ENCODE measurements at places on chromosomes 7 and 10. TPM values are rescaled to one million over a fixed set of nuclear protein-coding genes. Genes with fewer than 3 reads are reported as not detected.

The OR2A42 gene
- total RNA-seq: not detected

The TET1 gene
- 0.73 TPM for total RNA-seq

The CCDC172 gene
- total RNA-seq: not detected

The NUTM2E gene
- total RNA-seq: not detected

The RBP3 gene
- total RNA-seq: not detected

The VWA2 gene
- total RNA-seq: not detected

The ZNF485 gene
- total RNA-seq: 5.7 TPM

The CCL24 gene
- total RNA-seq: not detected

The NOD1 gene
- 13.1 TPM for total RNA-seq

The CALHM3 gene
- not detected for total RNA-seq

- no peak for DNase-seq
- H3K27ac ChIP-seq: peak overlapping the region; percentile 99
- H3K4me3 ChIP-seq: peak overlapping the region; percentile 95
- peaks cover 17% of the 10 kb centered on the region for H3K36me3 ChIP-seq
- H3K27me3 ChIP-seq: no peaks in the 10 kb centered on the region
- peaks cover 42% of the 10 kb centered on the region for H3K4me1 ChIP-seq
Measured at GRCh38 chr7:87151729-87152111, 533 bp upstream of the DMTF1 start.

GRCh38 chr10:95422233-95422632 is 131.4 kb upstream of the PDLIM1 start:
- no peak for DNase-seq
- H3K27ac ChIP-seq: no peak overlapping the region
- H3K36me3 ChIP-seq: no peaks in the 10 kb centered on the region
- no peaks in the 10 kb centered on the region for H3K4me1 ChIP-seq
- H3K27me3 ChIP-seq: peaks cover 8% of the 10 kb centered on the region

DNA sequence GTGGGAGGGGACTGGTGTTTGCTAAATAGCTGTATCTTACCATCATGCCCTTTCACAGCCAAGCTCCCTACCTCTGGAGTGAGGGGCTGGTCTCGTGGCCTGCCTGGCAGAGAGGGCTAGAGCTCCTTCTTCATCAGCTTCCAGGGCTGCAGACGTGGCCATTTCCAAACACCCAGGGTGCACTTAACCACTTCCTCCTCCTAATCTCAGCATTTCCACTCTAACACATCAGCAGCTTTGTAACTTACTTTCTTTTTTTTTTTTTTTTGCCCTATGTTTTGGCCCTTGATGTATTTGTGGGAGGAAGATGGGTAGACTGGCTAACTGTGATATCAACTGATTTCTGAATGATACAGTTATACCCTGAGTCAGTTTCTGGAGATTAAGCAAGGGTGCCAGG is 27.4 kb downstream of the LRRC4 start:
- H3K4me1 ChIP-seq: peaks cover 17% of the 10 kb centered on the region
- H3K27me3 ChIP-seq: no peaks in the 10 kb centered on the region
- H3K27ac ChIP-seq: peak overlapping the region; percentile 40
- H3K36me3 ChIP-seq: peaks cover 6% of the 10 kb centered on the region
- DNase-seq: no peak

DNA sequence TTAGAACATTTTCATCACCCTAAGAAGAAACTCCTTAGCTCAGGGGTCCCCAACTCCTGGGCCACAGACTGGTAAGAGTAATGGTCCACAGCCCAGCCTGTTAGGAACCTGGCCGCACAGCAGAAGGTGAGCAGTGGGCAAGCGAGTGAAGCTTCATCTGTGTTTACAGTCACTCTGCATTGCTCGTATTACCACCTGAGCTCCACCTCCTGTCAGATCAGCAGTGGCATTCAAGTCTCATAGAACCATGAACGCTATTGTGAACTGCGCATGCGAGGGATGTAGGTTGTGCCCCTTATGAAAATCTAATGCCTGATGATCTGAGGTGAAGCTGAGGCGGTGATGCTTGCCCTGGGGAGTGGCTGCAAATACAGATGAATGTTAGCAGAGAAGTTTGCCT is 37.3 kb upstream of the DLG5 start:
- no peaks in the 10 kb centered on the region for H3K4me1 ChIP-seq
- H3K27ac ChIP-seq: no peak overlapping the region
- H3K27me3 ChIP-seq: peaks cover 2% of the 10 kb centered on the region
- H3K4me3 ChIP-seq: no peak overlapping the region
- no peaks in the 10 kb centered on the region for H3K36me3 ChIP-seq

GRCh38 chr10:74821501-74821900 is 4.9 kb upstream of the KAT6B start:
- H3K27me3 ChIP-seq: no peaks in the 10 kb centered on the region
- H3K36me3 ChIP-seq: no peaks in the 10 kb centered on the region
- H3K4me1 ChIP-seq: peaks cover 28% of the 10 kb centered on the region
- no peak overlapping the region for H3K4me3 ChIP-seq

DNA sequence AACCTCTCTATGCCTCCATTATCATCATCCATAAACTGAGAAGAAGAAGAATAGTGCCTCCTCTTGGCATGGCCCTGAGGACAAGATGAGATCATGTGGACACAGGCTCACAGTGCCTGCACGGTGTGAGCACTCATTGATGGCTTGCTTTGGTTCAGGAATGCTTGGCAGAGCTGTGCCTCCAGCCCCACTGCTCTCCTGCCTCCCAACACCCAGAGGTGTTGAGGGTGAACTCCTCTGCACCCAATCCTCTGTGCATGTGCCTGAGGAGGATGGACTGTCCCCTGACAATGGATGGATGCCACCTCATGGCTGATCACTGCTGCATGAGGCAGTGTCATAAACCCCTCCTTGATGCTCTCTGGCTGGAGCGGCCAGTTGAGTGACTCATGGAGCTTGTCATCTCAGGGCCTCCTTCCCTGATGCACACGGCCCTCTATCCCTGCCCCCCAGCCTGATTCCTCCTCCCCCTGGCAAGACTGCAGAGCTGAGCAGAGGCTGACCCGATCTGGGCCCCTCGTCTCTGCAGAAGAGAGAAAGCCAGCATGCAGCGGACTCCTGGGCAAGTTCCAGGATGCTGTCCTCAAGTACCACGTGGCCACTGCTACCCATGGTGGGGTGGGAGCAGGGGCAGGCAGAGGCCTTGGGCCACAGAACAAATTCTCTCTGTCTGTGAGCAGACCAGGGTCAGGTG is 136.3 kb downstream of the KCNMA1 start:
- no peak overlapping the region for H3K4me3 ChIP-seq
- no peaks in the 10 kb centered on the region for H3K4me1 ChIP-seq
- H3K36me3 ChIP-seq: no peaks in the 10 kb centered on the region
- no peak for DNase-seq
- peaks cover 2% of the 10 kb centered on the region for H3K27me3 ChIP-seq

- H3K4me3 ChIP-seq: no peak overlapping the region
- no peak overlapping the region for H3K27ac ChIP-seq
- peaks cover 43% of the 10 kb centered on the region for H3K36me3 ChIP-seq
- no peaks in the 10 kb centered on the region for H3K27me3 ChIP-seq
Measured at GRCh38 chr7:2921653-2922347, 77.7 kb upstream of the GNA12 start.

DNA sequence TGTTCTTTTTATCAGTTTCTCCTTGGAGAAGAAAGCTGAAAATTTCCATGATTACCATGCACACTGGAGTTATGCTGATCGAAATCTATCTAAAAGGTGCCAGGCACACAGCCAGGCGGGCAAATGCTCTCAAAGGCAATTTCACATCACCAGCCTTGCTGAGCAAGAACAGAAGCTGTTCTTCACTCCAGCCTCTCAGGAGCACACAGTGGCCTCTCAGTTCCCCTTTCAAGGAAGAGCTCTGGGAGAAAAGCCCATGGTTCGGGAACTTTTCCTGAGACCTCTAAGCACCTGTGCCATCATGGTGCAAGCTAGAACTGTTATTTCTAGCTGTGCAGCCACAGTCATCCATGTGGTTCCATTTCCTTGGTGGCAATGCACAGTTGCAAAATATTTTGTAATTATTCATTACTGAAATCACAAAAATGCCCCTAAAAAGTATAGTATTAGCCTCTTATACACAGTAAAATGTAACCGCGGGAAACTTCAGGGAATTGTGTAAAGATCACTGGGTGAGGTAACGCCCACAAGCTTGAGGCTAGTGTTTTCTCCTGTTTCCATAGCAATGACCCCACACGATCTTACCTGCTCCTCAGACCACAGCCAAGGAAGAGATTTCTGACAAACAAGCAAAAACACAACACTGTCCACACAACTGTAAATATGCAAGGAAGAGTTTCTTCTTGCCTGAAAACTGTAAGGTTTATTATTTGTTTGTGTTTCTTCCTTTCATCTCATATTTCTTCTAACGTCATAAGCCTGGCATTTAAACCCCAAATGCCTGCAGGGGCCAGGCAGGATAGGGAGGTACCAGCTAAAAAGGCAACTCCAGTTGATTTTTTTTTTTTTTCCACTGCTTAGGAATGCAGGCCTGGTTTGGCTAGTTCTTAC is 121.2 kb downstream of the FAM107B start:
- H3K36me3 ChIP-seq: no peaks in the 10 kb centered on the region
- H3K4me3 ChIP-seq: no peak overlapping the region
- no peaks in the 10 kb centered on the region for H3K27me3 ChIP-seq
- no peak for DNase-seq
- peaks cover 81% of the 10 kb centered on the region for H3K4me1 ChIP-seq
- H3K27ac ChIP-seq: peak overlapping the region; percentile 41

- DNase-seq: peak; percentile 57
- H3K36me3 ChIP-seq: peaks cover 2% of the 10 kb centered on the region
- peak overlapping the region; percentile 14 for H3K27ac ChIP-seq
- H3K27me3 ChIP-seq: peaks cover 36% of the 10 kb centered on the region
- peaks cover 27% of the 10 kb centered on the region for H3K4me1 ChIP-seq
Measured at GRCh38 chr7:25854608-25855497, 297.1 kb upstream of the NFE2L3 start.

GRCh38 chr7:47183862-47184590 is 397.9 kb downstream of the TNS3 start:
- no peaks in the 10 kb centered on the region for H3K4me1 ChIP-seq
- no peak overlapping the region for H3K27ac ChIP-seq
- H3K27me3 ChIP-seq: no peaks in the 10 kb centered on the region
- H3K36me3 ChIP-seq: no peaks in the 10 kb centered on the region
- DNase-seq: no peak

- H3K4me1 ChIP-seq: no peaks in the 10 kb centered on the region
- DNase-seq: no peak
- no peak overlapping the region for H3K27ac ChIP-seq
- no peak overlapping the region for H3K4me3 ChIP-seq
Measured at GRCh38 chr7:80699721-80700256, 61.3 kb downstream of the CD36 start.

GRCh38 chr7:107686816-107687387 is 26.3 kb downstream of the SLC26A4 start:
- peak overlapping the region; percentile 31 for H3K27ac ChIP-seq
- no peaks in the 10 kb centered on the region for H3K27me3 ChIP-seq
- no peak for DNase-seq
- H3K4me3 ChIP-seq: no peak overlapping the region

- peaks cover 2% of the 10 kb centered on the region for H3K27me3 ChIP-seq
- H3K4me3 ChIP-seq: no peak overlapping the region
- no peak for DNase-seq
- no peaks in the 10 kb centered on the region for H3K4me1 ChIP-seq
- no peaks in the 10 kb centered on the region for H3K36me3 ChIP-seq
Measured at GRCh38 chr7:24456526-24457218, 116.6 kb upstream of the PALS2 start.

DNA sequence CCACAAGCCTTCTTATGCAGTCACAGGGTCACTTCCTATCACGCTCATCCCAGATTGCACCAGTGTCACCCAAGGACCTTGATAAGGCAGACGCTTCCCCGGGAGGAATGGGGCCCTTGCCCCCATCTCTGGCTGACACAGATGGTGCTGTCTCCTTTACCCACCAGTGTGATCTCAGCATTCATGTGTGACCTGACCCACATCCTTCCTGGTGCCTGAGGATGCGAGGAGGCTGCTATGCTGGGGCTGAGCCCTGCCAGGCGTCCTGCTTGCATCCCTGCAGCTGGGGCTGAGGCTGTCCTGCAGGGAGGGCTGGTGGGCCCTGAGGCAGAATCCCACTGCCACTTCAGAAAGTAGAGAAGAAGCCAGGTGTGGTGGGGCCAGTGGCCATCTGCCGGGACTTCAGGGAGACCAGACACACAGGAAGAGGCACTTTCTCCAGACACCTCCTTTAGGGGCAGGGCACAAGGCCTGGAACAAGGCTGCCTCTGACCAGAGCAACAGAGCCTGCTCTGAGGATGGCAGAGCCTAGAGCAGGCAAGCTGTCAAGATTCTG is 35.3 kb downstream of the RASGEF1A start:
- H3K4me1 ChIP-seq: peaks cover 21% of the 10 kb centered on the region
- peak overlapping the region; percentile 15 for H3K4me3 ChIP-seq
- DNase-seq: peak; percentile 21
- H3K27ac ChIP-seq: no peak overlapping the region

DNA sequence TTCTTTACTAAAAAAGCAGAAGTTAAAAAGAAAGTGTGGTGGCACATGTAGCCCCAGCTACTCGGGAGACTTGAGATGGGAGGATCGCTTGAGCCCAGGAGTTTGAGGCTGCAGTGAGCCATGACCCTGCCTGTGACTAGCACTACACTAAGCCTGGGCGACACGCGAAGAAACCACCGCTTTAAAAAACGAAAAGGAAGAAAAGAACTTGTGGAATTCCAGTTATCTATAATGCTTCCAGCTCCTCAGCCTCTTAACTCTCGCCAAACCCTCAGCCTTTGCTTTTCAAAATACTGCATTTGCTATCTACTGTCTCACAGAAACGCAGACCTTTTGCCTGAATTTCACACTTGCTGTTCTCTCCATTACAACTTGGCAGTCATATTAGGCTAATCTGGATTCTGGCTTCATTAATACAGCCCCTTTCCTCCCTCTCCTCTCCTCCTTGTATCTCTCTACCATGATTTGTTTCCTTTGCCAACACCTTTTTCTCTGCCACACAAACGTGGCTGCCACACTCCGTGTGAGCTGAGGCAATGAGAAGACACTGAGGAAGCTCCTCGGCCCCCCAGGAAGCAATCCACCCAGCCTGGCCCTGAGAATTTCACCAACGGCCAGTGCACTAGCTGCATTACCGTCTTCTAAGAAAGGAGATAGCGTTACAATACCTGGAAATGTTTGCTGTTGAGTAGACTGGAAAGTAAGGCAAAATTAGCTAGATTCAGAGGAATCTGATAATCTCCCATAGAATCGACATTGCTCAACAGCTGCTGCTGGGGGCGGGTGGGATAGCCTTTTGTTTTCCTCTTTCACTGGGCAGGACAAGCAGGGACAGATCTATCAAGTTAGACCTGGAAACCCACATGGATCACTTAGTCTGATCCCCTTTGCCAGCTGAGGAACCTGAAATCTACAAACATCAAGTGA is 37.2 kb downstream of the CALML5 start:
- peaks cover 21% of the 10 kb centered on the region for H3K36me3 ChIP-seq
- no peak for DNase-seq
- no peak overlapping the region for H3K27ac ChIP-seq
- peaks cover 6% of the 10 kb centered on the region for H3K4me1 ChIP-seq
- H3K4me3 ChIP-seq: no peak overlapping the region

GRCh38 chr7:50393547-50394252 is 56.5 kb downstream of the FIGNL1 start:
- peaks cover 91% of the 10 kb centered on the region for H3K4me1 ChIP-seq
- peak overlapping the region; percentile 79 for H3K4me3 ChIP-seq
- H3K27ac ChIP-seq: peak overlapping the region; percentile 99
- peaks cover 71% of the 10 kb centered on the region for H3K36me3 ChIP-seq

- no peak overlapping the region for H3K27ac ChIP-seq
- no peak overlapping the region for H3K4me3 ChIP-seq
- H3K27me3 ChIP-seq: peaks cover under 1% of the 10 kb centered on the region
- no peaks in the 10 kb centered on the region for H3K36me3 ChIP-seq
- DNase-seq: no peak
- peaks cover 24% of the 10 kb centered on the region for H3K4me1 ChIP-seq
Measured at GRCh38 chr10:92822060-92822634, 26.2 kb upstream of the EXOC6 start.

GRCh38 chr7:106418526-106418925 is 133.7 kb upstream of the NAMPT start:
- peaks cover 2% of the 10 kb centered on the region for H3K27me3 ChIP-seq
- H3K36me3 ChIP-seq: peaks cover 7% of the 10 kb centered on the region
- H3K4me1 ChIP-seq: peaks cover 59% of the 10 kb centered on the region
- no peak for DNase-seq
- peak overlapping the region; percentile 26 for H3K4me3 ChIP-seq
